IPS DF 19.7 (cell line): ENCODE measurements at places on chromosomes 2 and 18.

- DNase-seq: no peak
Measured at GRCh38 chr2:77999376-77999775, 477.2 kb upstream of the LRRTM4 start.

DNA sequence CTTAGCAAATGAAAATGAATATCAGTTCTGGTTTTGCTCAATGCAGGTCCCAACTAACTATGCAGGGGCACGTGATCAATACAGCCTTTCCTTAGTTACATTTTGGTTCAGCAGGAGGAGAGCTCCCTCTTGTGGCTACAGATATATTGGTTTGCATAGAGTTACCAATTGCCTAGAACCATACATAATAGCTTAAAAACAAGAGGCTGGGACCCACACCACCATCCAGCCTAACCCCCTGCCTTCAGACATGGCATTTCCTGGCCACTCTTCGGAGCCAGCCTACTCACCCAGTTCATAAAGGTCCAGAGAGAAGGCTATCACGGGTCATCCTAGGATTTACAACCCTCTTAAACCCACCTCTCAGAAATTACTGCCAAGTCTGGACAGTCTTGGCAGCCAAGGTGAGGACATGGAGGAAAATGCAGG is 10.5 kb downstream of the CCDC93 start:
- DNase-seq: peak; percentile 65

DNA sequence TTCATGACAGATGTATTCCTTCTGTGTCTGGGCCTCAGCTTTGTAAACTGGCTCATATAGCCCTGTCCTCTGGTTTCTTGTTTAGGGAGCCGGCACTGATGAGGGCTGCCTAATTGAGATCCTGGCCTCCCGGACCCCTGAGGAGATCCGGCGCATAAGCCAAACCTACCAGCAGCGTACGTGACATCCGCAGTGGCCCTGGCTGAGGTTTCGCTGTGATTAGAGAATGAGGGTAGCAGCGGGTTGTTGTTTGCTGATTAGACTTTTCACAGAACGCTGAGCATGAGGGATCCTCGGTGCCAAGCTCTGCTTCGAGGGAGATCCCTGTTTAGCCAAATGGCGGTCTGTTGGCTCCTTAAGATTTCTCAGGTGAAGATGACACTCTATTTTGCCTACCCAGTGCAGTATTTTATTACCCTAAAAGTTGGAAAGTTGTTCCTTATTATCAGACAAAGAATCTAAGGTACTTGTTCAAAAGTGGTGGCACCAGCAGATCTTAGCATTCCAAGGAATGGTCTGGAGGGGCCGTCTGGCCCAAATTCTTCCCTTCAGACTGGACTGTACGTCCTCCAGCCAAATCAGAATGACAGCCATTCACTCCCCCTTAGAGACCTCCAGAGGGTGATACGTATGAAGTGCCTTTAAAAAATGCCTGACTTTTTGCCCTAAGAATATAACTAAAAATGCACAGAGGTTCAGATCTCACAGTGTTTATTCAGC is 21.5 kb upstream of the GMCL1 start:
- no peak for DNase-seq

- DNase-seq: no peak
Measured at GRCh38 chr2:144475569-144476275, 44.2 kb downstream of the ZEB2 start.

GRCh38 chr2:159030674-159031380 is 62.4 kb downstream of the TANC1 start:
- DNase-seq: peak; percentile 42

DNA sequence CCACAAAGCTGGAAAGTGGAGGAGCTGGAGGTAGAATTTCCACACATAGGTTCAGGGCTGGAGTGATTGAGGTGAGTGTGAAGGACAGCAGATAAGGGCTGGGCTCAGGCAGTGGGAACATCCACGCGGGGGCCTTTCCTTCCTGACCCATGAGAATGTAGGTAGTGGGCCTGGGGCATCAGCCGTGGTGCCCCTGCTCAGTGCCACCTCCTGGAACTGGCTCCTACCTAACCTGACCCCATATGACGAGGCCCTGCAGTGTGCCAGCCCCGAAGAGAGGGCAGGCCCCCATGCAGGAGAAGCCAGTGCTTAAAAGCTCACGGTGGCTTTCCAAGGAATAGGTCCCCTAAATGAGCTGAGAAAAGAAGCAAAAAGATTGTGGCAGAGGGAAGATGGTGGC is 66.2 kb downstream of the HS6ST1 start:
- DNase-seq: no peak
